ENCODE measurements at places on chromosomes 1 and 21.

- no peak for DNase-seq
Observed at GRCh38 chr1:100545855-100546254, 7.9 kb downstream of the GPR88 start.

DNA sequence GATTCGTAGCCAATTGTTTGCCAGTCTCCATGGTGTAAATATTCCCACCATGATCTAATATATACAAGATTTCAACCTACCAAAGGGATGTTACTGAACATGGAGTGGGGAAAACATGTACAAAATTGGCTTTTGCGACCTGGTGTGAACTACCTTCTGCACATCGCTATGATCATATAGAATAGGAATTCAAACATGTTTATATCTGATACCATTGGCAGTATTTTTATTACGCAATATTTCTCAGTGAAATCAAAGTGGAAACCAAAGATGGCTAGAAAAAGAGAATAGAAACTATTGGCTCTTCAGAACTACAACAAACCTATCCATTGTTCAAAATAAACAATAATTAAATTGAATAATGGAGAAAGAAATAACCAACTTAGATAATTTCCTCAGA is 285.1 kb downstream of the TPR start:
- no peak for DNase-seq

DNA sequence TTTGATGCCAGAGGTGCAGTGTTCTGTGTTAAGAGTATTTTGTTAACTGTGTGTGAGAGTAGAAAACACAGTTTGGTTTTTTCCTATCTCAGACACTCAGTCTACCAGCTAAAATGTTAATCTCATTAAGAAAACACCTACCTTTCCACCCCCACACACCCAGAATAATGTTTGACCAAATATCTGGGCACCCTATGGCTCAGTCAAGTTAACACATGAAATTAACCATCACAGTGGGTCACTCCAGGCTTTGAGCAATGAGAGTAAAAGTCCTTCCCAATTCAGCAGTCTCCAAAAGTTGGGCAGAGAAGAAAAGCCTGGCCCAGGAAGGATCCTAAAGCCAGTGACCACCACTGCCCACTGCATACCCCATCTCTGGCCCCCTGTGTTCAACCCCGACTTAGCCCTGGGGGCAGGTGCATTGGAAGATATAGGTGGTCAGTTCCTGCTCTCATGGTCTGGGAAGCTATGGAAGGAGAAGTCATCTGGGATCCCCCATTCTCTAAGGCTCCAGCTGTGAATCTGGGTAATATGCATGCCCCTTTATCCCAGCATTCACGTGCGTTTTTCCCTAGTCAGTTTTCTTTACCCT is 50.2 kb upstream of the CSF3R start:
- DNase-seq: no peak

DNA sequence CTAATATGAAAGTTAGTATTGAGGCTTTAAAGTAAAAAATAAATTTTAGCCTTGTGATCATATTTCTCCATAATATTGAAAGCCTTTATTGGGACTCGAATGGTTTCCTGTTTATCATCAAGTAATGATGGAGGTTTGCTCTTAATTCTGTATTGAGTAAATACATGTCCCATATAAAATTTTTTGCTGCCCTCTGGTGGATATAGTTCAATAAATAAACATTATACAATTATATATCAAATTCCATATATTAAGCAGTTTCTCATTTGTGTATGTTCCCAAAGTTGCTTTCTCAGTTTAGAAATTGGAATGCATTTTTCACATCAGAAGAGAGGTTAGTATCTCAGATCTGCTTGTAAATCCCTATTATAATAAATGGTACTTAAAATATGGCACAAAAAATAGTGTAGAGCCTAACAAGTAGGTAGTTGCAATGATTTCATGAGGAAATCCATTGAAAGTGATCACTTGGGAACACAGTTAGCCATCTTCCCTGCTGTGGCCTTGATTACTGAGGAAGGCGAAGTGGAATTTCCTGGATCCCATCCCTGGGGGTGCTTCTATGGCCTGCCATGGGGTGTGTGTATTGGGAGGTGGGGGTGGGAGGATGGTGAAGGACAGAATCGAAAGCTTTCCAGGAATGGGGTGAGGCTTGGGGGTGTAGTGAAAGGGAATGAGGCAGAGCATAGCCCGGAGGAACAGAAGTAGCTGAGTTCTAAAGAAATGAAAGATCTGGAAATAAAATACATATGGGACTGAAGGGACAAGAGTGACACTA is 84.1 kb upstream of the C21orf91 start:
- DNase-seq: no peak

GRCh38 chr1:117128323-117129079 is 7.0 kb upstream of the TRIM45 start:
- DNase-seq: no peak

DNA sequence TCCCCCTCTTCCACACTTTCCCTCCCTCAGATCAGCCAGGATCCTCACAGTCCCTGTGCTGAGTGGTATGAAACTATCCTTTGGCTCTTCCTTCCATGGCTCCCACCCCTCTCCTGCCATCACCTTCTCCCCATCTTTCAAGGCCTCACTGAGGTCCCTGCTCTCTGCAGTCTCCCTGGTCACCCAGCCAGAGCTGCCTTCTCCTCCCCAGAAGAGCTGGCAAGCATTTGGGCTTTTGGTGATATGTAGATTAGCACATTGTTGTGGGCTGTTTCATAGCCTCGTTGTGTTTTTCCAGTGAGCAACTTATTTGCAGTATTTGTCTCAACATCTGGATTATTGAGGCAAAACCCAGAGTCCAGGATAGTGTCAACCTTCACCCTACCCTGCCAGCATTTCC is 2.2 kb downstream of the CSF1 start:
- no peak for DNase-seq

- DNase-seq: no peak
Observed at GRCh38 chr21:14543983-14544382, 2.1 kb downstream of the SAMSN1 start.

DNA sequence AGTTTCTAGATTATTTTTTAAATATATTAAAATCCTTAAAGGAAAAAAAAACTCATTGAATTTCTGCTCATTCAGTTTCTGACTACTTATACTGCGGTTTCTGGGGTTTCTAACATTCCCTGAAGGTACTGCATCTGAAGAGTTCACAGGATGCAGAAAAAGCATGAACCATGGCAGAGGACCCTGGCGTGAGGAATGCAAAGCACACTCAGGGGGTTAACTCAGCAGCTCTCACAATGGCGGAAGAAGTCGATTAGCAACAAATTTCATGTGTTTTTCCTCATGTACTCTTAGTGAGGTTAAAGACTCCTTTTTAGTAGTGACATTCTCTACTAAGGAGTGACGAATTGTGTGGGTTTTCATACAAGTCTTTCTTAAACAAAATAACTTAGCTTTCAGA is 975.6 kb downstream of the NCAM2 start:
- DNase-seq: no peak

- no peak for DNase-seq
Observed at GRCh38 chr1:1348420-1349255, 580 bp downstream of the DVL1 start.

- no peak for DNase-seq
Observed at GRCh38 chr1:197464044-197464443, 196.0 kb downstream of the CRB1 start.

- DNase-seq: no peak
Observed at GRCh38 chr21:39153373-39153772, 29.9 kb downstream of the PSMG1 start.

DNA sequence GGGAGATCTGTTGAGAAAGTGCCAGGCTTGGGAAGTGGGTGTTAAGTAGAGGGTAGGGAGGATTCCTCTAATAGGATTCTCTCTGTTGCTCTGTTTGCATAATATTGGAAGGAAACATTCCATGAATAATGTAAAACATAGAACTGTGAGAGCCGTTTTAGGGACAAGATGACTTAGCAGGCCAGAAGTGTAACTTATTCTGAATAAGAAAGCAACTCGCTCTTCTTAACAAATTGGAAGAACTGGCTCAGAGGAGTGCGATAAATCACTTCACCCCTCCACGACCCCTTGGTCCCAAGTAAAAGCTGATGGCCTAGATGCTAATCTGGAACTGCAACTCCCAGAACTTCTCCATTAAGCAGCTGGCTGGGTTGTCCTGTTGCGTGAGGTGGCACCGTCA is 19.1 kb downstream of the SIM2 start:
- no peak for DNase-seq

GRCh38 chr1:205763980-205764379 is 11.3 kb downstream of the RAB29 start:
- no peak for DNase-seq

- no peak for DNase-seq
Observed at GRCh38 chr1:170586321-170587252, 54.6 kb downstream of the GORAB start.

DNA sequence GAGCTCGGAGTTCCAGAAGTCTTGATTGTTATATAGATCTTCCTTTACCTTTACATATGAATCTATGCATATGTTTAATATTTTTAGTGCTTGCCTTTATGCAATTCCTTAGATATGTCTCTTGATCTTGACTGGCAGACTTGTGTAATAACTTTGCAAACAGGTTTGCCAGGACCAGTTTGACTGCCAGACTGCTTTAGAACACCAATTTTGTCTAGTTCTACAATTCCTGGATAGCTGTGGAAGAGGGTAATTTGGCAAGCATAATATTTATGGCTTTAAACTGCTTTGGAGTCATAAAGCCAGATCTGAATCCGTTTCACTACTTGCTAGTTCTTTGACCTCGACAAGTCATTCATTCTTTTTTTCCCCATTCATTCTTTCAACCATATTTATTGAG is 250.0 kb downstream of the FAF1 start:
- no peak for DNase-seq

- no peak for DNase-seq
Observed at GRCh38 chr1:1185101-1185765, 11.6 kb downstream of the TTLL10 start.

DNA sequence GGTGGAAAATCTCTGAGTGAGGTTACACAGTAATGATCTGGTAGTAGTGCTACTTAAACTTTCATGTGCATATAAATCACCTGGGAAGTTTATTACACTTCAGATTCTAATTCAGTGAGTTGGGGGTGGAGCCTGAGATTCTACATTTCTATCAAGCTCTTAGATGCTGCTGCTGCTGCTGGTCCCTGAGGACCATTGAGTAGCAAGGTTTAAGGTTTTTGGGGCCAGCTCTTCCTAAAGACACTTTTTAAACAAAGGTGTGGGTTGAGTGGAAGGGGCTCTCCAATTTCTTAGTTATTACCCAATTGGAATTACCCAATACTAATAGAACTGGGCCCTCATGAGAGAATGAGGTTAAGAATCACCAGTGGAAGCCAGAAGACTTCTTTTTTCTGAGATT is 29.5 kb downstream of the KCNA3 start:
- DNase-seq: no peak

DNA sequence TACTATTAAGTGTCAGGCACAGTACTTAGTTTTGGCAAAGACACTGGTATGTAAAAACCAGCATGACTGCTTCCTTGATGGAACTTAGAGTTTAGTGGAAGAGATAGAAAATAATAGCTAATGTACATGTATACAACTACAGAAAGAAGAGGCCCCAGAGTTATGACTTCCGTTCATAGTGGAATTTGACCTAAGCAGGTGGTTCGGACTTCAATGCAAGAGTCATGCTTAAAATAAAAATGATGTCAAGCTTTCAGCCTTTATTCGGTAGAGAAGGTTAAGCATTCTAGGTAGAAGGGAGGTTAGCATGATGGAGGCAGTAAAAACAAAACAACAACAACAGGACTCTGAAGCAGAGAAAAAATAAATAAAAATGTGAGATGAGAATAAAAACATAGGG is 165.9 kb downstream of the KCNT2 start:
- no peak for DNase-seq

DNA sequence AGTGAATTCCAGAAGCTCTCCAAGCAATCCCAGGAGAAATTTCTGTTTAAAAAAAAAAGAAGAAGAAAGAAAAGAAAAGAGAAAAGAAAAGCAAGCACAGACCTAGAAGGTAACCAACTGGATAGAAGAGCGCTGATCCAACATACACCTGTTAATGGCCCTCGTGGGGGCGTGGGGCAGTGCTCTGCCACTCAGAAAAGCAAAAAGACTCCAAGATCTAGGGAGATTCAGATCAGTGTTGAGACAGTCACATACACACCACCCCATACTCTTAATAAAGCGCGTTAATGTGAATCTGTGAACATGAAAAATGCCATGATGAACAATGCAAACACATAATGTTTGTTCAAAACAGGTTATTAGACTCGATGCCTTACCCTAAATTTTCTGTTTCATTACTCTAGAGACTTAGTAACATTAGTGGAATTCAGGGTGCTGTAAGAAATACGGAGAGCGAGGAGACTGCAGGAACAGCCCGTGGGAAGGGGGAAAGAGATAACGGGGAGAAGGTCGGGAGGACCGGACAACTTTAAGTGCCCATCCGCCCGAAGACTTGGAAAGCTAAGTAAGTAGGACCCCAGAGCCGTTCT is 406 bp downstream of the NME7 start:
- DNase-seq: no peak

DNA sequence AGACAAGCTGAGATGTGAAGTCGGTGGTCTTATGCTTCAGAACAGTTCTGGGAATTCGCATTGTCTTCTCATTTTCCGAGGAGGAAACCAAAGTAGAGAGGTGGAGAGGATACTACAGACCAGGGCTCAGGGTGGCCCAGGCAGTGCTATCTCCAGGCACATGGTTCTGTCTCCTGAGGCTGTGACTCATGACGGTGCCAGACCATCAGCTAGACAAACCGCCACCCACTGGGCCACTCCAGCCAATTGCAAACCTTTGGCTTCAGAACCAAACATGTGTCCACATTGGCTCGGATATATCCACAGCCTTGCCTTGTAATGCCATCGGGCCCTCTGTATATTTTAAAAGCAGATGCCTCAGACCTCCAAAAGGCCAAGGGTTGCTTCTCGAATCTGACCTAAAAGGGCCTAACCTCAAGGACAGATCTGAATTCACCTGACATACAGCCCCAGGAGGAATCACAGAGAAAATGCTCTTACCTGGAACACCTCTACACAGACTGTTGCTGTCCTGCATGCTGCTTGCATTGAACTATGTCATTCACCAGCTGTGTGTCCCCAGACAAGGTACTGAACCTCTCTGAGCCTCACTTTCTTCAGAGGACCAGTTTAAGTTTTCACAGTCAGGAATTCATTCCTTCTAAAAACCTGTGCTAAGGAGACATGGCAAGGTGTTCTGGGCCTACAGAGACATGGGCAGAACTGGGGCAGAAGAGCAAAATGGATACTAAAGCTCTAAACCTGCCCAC is 224.9 kb upstream of the JUN start:
- DNase-seq: peak; percentile 32

DNA sequence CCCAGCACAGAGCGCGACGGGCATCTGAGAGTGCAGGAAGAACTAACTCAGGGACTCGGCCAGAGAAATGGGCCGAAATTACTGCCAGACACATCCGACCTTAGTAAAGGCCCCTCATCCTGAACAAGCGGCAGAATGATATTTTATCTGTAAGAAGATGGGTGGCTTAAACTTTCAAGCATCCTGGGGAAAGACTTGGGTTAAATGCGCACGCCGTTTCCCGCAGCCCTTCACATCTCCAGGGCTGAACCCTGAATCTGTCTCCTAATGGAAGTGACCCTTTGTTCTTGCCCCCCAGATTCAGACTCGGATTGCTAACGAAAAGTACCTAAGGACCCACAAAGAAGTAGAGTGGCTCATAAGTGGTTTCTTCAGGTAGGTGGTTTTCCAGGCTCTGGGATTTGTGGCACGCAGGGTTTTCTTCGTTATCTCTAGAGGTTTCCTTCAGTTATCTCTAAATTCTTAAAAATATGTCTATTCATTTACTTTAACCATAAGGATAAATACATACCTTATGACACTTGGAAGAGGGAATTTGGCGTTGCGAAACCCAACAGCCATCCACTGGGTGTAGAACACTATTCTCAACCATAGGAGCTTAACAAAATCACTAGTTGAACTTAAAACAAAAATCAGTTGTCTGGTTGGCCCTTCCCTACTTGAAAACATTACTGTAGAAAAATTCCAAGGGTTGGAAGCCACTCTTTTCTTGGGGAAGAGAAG is 627 bp downstream of the RIIAD1 start:
- no peak for DNase-seq
